NCI-H460 (cell line): ENCODE measurements at places on chromosomes 2 and 18. TPM values are rescaled to one million over a fixed set of nuclear protein-coding genes. Genes with fewer than 3 reads are reported as not detected.
A peak's percentile ranks its signal among the peaks of the same experiment; 100 is the strongest.

DNA sequence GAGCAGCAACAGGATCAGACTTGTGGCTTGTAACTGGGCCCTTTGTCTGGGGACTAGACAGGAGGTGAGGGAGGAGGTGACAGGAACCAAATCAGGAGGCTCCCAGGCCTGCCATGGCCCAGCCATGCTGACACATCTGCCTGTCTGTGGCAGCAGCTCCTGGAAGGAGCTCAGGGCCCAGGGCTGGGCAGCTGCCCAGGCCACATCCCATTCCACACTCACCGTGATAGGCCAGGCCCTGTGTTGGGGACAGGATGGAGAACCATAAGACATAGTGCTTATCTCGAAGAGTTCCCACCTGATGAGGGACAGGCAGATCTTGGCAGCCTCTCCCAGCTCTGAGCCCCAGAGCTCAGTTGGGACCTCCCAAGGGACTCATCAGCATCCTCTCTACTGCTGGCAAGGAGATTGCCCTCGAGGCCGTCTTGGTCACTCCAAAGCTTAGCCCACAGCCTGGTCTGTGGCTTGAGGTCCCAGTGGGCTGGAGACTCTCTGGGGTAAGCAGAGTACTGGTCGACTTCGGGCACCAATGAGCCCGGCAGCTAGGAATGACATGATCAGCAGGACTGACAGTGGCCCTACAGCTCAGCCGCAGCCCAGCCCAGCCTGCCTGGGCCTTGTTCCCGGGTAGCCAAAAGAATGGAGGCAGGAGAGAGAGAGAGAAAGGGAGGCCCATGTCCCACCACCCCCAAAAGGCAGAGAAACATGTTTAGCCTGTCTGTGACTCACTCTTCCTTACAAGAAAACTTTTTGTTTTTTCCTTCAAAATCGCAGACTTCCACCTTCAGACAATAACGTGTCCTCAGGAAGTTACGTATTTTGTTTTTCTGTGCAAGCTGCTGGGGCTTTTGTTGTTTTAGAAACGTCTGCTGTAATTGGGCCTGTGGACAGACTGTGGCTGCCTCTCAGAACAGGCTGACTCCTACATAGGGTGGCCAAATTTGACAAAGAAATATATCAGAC is 82.1 kb downstream of the HS1BP3 start:
- DNase-seq: no peak

DNA sequence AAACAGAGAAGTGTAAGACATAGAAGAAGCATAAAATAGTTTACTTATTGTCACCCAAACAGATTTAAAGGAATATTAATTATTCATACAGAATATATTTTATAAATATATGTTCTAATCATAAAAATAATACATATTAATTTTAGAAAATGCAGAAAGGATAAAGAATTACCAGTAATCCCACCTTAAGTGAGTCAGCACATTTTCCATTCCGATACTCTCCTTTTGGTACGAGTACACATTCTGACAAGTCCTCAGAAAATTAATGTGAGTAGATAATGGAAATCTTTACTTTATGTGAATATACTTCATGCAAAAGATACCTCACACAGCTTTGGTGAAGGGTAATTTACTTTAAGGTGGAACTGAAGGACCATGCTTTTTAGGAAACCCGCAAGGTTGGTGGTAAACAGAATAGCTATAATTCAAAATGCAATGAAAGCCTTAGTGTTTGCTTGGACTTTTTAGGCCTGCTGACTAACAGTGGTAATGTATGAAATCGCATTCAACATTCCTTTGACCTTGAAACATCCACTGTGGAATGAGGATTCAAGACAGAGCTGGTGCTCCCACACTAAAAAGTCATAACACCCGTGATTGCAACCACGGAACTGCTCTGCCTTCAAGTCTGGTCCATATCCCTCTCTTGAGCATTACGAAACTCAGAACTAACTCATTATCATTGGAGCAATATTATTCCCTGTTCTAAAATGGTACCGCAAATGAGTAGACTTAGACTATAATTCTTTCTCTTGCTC is 28.1 kb upstream of the HTR2B start:
- DNase-seq: no peak

DNA sequence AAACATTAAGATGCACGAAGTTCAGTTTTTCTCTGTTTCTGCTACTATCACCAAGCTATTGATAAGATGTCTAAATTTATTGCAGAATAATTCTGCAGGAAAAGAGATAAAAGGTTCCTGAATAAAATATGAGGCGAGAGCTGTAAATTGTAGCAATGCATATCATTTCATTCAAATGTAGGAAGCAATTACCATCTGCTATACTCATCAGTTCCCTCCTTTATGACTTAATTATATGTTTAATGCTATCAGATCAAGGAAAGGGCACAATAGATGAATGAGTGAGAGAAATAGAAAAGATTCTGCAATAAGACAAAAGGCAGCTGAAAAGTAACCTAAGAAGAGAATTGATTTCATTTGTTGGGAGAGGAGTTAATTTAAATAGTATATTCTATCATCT is 108.2 kb upstream of the GALNT5 start:
- DNase-seq: no peak

The BMP10 gene
- not detected in 2 replicates for total RNA-seq

The FARSB gene
- 101 and 103 TPM in 2 replicates for total RNA-seq

The SMAD4 gene
- total RNA-seq: 65.5 and 72.2 TPM in 2 replicates

The TPO gene
- total RNA-seq: 0.12 TPM in 1 of 2 replicates, not detected in the other

GRCh38 chr2:217851191-217852020 is 151.4 kb downstream of the TNS1 start:
- no peak for DNase-seq

DNA sequence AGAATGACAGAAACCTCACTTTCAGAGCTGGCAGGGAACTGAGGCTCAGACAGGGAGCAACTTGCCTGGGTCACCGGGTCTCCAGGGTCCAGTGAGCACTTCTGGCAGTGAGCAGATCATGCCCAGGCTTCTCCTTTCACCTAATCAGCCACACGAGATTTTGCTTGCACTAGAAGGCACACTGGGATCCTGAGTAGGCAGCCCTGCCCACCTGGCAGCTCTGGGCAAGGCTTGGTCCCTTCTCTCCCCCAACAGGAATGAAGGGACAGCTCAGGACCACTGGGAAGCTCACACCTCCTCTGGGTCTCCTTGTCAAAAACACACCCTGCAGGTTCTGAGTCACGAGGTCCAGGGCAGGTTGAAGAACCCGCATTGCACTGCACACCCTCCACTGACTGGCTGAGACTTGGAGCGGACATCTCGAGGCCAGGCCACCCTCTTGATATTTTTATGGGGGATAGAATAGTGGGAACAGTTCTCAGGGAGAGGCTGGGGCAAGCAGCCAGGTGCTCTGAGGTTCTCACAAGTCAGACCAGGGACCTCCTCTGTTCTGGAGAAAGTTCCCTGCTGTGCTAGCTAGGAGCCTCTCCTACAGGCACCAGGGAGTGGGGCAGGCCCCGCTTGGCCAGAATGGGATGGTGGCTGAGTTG is 5.7 kb downstream of the MAL start:
- DNase-seq: no peak

DNA sequence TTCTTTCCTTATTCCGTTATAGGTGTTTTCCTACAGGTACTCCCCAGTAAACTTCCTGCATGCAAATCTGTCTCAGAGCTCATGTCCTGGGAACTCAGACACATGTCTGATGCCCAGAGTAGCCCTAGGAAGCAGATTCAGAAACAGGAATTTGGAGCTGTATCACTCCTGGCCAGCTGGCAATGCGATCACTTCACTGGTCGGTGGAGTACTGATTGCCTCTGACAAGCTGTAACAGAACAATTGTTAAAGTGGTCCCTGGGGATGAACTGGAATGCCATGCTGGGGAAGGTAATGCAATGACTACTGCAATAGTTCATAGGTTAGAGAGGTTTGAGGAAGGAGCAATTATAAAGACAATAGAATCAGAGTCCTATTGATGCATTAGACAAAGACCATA is 131.6 kb upstream of the DOCK10 start:
- DNase-seq: no peak

- DNase-seq: no peak
Measured at GRCh38 chr2:33335516-33335915, 140.9 kb upstream of the RASGRP3 start.

DNA sequence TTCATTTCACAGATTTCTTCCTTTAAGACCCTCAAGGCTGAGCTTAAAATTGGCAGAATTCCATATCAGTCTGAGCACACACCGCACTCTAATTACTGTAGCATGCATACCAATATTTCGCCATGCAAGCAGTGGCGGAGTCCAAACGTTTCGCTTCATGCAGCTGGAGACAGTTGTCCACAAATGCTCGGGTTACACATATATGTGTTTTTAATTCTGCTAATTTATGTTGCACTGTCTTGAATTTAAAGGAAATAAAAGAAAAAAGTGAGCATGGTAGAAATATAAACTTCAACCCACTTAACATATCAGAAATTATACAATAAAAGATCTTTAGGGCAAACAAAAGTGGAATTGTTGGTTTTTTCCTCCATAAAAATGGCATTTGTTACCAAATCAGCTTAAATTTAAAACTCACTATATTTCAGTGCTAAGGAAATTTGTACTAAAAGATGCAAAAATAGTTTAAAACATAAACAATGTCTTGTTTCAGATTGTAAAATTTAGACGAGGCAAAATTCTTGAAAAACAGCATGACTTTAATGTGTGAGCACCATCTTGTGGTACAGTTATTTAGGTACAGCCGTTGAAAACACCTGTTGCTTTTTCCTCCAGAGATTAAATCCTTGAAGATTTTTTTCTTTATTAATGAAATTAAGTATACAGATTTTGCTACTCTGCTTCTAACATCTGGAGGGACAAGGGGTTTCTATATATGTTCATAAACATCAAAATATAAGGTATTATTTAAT is 24.1 kb upstream of the KANSL1L start:
- peak; percentile 36 for DNase-seq

The PRKAG3 gene
- not detected in 2 replicates for total RNA-seq

DNA sequence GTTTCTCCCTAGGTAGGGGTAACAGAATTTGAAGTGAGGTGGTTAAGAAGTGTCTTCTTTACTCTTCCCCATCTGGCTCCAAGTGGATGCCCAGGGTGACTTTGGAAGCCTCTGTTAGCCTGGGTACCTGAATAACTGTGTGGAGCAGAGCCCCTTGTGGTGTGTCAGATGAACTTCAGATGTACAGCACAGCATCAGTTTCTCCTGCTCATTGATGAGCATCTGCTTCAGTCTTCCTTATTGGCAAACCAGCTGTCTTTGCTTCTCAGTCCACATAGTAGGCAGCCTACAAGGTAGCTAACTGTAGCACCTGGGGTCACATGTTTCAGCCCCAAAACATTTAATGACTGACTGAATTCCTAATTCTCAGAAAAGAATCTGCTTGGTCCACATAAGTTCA is 56.2 kb upstream of the ATP8B1 start:
- peak; percentile 8 for DNase-seq

DNA sequence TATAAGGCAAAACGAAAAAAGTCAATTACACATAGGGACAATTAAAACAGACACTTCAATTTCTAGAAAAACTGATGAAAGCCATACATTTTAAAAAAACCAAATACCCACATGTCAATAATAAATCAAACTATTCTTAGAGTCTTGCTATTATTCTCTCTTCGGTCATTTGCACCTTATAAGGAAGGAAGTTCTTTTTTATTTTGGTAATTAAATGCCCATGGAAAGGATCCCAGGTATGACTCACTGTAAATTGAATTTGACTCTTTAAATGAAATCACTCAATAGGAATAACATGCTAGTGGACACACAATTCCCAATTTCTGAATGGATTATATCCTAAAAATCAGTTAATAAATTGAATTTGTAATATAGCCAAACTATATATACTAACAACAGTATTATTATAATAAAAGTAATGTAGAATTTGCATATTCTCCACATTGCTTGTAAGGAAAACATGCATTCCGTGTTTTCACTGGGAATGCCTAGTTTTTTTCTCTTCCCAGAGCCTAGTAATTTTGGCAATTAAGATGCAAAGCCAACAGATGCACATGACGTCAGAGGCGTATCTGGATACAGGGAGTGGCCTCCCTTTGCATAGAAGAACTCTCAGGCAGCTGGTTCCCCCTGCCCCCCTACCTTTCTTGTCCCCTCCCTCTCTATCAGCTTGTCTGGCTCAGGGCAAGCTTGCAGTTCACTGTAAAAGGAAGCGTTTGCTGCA is 153.5 kb upstream of the PGAP1 start:
- no peak for DNase-seq

- DNase-seq: no peak
Measured at GRCh38 chr2:101823859-101824258, 126.4 kb downstream of the MAP4K4 start.

The MYO5B gene
- 25.0 and 26.2 TPM in 2 replicates for total RNA-seq

- DNase-seq: no peak
Measured at GRCh38 chr2:162473986-162474385, 130.1 kb downstream of the GCA start.

GRCh38 chr2:55883357-55883756 is 40.2 kb downstream of the EFEMP1 start:
- peak; percentile 97 for DNase-seq

DNA sequence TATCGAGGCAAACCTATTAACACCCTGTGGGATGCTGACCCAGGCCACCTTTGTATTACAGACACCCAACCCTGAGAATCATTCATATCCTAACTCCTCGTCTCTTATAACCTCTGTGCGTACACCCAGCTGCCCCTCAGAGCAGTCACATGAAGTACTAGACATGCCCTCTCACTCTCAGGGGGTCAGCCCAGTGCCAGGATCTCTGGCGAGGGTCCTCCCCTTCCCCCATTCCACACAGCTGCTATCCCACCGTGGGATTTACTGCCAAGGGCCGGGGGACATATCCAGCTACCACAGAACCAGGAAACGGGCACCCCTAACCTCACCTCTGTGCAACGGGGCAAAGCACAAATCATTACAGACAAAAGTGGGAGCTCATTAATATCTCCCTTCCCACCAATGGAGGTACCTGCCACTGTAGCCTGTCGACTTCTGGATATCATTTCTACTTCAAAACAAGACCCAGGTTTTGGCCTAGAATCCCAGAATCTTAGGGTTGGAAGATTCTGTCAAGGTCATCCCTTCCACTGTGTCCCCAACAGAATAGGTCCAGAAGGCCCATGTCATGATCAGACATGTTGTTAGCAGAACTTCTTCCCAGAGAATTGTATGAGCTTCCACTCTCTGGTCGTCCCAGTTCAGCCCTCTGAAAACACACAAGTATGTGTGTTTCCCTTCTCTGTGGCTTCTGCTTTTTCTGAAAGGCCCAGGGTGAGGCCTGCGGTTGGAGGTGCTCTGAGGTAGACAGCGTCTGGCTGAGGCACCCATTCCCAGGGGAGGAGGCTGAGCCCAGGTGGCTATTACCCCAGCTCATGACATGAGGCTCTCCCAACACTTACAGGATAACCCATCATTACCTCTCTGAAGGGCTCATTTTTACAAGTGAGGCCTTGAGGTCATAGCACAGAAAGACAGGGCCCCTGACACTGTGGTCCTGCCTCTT is 1.7 kb downstream of the TMBIM1 start:
- DNase-seq: no peak

The TSPYL6 gene
- not detected in 2 replicates for total RNA-seq

GRCh38 chr2:146221826-146222225 is 1623.0 kb upstream of the ACVR2A start:
- no peak for DNase-seq

DNA sequence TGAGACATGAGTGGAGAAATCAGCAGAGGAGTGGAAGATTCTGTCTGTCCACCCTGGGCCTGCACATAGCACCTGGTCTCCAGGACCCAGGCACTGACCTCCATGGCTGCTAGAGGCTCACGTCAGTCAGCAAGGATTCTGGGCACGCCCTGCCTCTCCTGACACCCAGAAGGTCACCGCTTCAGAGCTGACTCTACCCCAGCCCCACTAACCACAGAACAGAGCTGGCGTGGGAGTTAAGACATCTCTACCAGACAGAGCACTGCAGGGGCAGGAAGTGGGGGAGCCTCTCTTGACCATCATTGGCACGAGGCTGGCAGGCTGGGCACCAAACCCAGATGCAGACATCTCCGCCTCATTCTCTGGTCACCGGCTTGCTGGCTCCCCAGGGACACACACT is 3.0 kb downstream of the ADCY3 start:
- DNase-seq: no peak

GRCh38 chr2:142678164-142678563 is 199.3 kb upstream of the KYNU start:
- no peak for DNase-seq
